ENCODE measurements at places on chromosomes 6 and 20.

GRCh38 chr20:50247196-50248094 is 56.8 kb downstream of the CEBPB start:
- no peak for DNase-seq

GRCh38 chr6:131469130-131469529 is 103.9 kb upstream of the ARG1 start:
- no peak for DNase-seq

DNA sequence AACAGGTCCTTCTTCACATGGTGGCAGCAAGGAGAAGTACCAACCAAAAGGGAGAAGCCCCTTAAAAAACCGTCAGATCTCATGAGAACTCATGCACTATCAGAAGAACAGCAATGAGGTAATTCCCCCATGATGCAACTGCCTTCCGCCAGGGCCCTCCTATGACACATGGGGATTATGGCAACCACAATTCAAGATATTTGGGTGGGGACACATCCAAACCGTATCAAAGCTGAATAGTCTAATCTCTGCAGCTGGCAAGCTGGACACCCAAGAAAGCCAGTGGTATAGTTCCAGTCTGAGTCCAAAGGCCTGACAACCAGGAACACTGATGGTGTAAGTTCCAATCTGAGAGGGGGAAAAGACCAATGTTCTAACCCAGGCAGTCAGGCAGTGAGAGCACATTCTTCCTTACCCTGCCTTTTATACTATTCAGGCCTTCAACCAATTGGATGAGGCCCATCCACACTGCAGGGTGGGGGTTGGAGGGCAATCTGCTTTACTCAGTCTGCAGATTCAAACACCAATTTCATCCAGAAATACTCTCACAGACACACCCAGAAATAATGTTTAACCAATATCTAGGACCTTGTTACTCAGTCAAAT is 17.9 kb upstream of the CNKSR3 start:
- no peak for DNase-seq

GRCh38 chr20:1209447-1210387 is 6.5 kb downstream of the C20orf202 start:
- no peak for DNase-seq

DNA sequence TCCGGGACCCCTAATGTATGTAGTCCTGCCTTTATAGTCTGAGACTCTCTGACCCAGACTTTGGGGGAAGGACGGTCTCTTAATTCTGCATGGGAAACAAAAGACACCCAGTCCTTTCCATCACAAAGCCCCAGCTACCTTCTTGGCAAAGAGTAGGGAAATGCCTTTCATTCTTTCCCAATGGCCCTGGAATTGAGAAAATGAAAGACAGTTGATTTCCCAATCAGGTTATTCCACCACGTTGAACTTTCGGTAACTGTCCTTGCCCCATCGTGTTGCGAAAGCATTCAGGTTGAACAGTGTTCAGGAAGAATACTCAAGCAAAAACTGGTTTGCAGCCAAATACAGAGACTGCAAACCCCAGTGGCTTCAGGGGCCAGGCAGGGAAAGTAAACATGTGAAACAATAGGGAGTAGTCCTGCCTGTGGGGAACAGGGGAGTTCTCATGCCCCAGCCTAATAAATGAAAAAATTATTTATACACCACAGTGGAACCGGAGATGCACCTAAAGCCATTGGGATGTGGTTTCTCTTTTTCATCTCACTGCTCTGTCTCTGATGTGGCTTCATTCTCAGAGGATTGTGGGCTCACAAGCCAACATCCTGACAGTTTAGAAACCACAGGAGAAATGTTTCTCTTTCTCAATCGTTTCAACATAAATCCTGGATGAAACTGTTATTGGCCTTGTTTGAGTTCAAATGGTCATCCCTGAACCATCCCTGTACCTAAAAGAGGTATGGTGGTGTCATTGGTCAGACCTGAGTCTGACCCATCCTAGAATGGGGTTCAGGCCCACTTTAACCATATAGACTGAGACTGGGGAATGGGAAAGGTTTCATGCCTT is 44.2 kb upstream of the SLC9A8 start:
- no peak for DNase-seq

Measured in stimulated activated naive CD4-positive, alpha-beta T cell (primary cell).